Esophagus squamous epithelium (tissue), 5 donors: ENCODE measurements at places on chromosomes 12 and 14.
A peak's percentile ranks its signal among the peaks of the same experiment; 100 is the strongest.

- no peaks in the 10 kb centered on the region for H3K4me1 ChIP-seq
- DNase-seq, result no peak
- no peaks in the 10 kb centered on the region for H3K36me3 ChIP-seq
- no peaks in the 10 kb centered on the region for H3K27me3 ChIP-seq
- H3K4me3 ChIP-seq, result no peak overlapping the region
These were observed 29.0 kb upstream of the ELK3 start for GRCh38 chr12:96164951-96165811.

- no peak overlapping the region for H3K4me3 ChIP-seq
- DNase-seq, result no peak
- no peaks in the 10 kb centered on the region for H3K27me3 ChIP-seq
- no peak overlapping the region for H3K27ac ChIP-seq
- H3K36me3 ChIP-seq, result no peaks in the 10 kb centered on the region
- H3K4me1 ChIP-seq, result no peaks in the 10 kb centered on the region
These were observed 229.8 kb downstream of the ALX1 start for GRCh38 chr12:85509857-85510256.

DNA sequence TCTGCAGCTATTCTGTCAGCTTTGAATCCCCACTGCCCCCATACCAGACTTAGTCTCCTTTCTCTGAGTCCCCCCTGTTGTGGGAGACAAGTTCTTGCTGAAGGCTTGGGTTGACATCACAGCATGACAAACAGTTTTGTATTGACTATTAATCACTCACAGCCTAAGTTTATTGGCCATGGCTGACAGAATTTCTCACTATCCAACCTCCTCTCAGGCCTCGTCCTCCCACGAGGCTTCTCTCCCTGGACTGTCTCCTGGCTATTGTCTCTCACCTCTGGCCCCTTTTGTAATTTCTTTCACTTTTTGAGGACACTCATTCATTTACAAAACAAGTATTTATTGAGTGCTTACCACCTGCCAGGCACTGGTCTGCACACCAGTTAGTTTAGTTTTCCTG is 35.2 kb upstream of the DCD start:
- no peaks in the 10 kb centered on the region for H3K36me3 ChIP-seq
- no peak for DNase-seq
- H3K4me3 ChIP-seq, result no peak overlapping the region
- H3K4me1 ChIP-seq, result no peaks in the 10 kb centered on the region
- H3K27ac ChIP-seq, result no peak overlapping the region

- H3K4me3 ChIP-seq, result no peak overlapping the region
- H3K4me1 ChIP-seq, result no peaks in the 10 kb centered on the region
- DNase-seq, result no peak
- no peaks in the 10 kb centered on the region for H3K36me3 ChIP-seq
- H3K27me3 ChIP-seq, result no peaks in the 10 kb centered on the region
These were observed 86.4 kb downstream of the CAPZA3 start for GRCh38 chr12:18824287-18824686.

GRCh38 chr12:5220835-5221234 is 177.2 kb downstream of the KCNA5 start:
- peaks cover 6% of the 10 kb centered on the region for H3K27me3 ChIP-seq
- H3K4me3 ChIP-seq, result no peak overlapping the region
- no peaks in the 10 kb centered on the region for H3K36me3 ChIP-seq
- H3K27ac ChIP-seq, result no peak overlapping the region
- H3K4me1 ChIP-seq, result no peaks in the 10 kb centered on the region

DNA sequence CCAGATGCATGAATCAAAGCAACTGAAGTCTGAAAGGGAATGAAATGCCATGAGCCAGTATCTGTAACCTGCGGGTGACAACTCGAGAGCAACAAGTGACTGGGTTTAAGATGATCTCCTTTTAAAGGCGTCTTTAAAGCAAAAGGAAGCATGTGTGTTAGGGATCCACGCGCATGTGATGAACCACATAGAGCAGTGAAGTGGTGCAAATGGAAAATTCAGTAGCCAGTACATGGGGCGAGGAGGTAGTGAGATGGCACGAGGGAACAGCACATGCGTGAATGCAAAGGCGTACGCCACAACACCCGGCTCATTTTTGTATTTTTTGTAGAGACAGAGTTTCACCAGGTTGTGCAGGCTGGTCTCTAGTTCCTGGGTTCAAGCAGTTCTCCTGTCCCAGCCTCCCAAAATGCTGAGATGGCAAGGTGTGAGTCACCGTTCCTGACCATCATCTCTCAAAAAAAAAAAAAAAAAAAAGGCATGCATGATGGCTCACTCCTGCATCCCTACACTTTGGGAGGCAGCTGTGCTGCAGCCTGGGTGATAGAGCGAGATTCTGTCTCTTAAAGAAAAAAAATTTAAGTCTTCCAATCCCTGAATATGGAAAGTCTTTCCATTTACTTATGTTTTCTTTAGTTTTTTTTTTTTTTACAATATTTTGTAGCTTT is 24.6 kb upstream of the BCL7A start:
- DNase-seq, result no peak
- no peaks in the 10 kb centered on the region for H3K27me3 ChIP-seq
- H3K27ac ChIP-seq, result no peak overlapping the region
- no peak overlapping the region for H3K4me3 ChIP-seq
- no peaks in the 10 kb centered on the region for H3K4me1 ChIP-seq
- no peaks in the 10 kb centered on the region for H3K36me3 ChIP-seq

DNA sequence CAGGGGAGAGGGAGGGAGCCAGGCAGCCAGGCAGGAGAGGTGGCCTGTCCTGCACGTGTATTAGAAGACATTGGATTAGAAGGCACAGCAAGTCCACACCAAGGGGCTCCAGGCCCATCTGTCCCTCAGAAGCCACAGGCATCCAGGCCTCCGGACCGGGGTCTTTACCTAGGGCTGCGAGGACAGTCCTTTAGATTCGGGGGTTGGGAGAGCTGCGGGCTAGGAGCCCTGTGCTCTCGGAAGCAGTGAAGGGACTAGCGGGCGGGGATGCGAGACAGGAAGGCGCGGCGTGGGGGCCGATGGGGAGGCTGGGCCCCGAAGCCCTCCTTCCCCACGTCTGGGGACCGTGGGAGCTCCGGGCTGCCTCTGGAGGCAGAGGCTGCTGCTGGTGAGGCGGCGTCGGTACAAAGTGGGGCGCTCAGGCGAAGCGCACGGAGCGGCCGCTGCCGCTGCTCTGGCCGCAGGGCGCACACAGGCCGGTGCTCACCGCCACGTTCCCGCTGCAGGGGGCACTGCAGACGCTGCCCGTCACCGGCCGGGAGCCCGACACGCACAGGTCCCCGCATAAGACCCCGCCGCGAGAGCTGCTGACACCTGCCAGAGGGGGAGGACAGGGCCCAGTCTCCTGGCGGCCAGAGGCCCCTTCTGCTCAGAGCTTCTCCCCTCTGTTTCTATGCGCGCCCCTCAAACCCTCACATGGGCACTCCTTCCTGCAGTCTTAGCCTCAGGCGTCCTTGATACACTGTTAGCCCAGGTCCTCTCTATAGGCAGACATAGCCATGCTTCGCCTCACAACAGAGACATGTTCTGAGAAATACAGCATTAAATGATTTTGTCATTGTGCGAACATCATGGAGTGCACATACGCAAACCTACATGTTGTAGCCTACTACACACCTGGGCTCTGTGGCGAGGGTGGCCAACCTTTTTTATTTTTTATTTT is 17.3 kb downstream of the KRT7 start:
- no peak overlapping the region for H3K27ac ChIP-seq
- no peaks in the 10 kb centered on the region for H3K27me3 ChIP-seq
- H3K4me1 ChIP-seq, result no peaks in the 10 kb centered on the region
- H3K36me3 ChIP-seq, result no peaks in the 10 kb centered on the region

DNA sequence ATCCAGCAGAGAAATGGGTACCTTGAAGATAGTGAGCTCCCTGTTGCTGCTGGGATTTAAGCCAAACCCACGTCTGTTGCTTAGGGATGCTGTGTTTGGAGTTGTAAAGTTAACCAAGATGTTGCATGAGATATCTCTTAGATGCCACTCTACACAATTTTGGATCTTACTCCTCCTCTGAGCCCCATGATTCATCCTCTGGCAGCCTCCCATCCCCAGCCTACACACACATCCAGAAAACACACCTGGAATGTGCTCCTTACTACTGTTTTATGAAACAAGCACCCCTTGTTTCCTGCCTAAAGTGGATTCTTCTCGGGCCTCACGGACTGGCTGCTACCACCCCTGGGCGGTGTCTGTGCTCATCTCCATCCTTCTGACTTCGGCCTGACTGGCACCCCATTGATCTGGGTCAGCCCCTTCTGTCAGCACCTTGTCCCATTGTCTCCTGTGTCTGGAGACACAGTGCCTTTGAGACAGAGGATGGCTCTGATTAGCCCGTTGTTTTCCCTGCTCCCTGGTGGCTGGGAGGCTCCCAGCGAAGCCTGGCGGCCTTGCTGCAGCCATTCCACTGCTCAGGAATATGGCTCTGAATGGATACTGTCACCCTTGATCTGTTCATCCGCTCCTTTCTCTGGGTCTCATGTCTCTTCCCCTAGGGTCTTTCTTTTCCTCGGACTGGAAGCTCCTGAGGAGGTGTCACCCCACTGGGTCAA is 24.3 kb downstream of the TSPAN9 start:
- no peaks in the 10 kb centered on the region for H3K36me3 ChIP-seq
- H3K4me3 ChIP-seq, result no peak overlapping the region
- H3K27me3 ChIP-seq, result no peaks in the 10 kb centered on the region
- H3K4me1 ChIP-seq, result peaks cover 88% of the 10 kb centered on the region
- DNase-seq, result no peak
- peak overlapping the region; percentile 29 for H3K27ac ChIP-seq

- no peak overlapping the region for H3K4me3 ChIP-seq
- no peak for DNase-seq
- H3K27ac ChIP-seq, result no peak overlapping the region
- H3K4me1 ChIP-seq, result peaks cover 56% of the 10 kb centered on the region
These were observed 41.6 kb downstream of the ITPR2 start for GRCh38 chr12:26791301-26791791.
